ENCODE measurements at places on chromosomes 4 and X.

DNA sequence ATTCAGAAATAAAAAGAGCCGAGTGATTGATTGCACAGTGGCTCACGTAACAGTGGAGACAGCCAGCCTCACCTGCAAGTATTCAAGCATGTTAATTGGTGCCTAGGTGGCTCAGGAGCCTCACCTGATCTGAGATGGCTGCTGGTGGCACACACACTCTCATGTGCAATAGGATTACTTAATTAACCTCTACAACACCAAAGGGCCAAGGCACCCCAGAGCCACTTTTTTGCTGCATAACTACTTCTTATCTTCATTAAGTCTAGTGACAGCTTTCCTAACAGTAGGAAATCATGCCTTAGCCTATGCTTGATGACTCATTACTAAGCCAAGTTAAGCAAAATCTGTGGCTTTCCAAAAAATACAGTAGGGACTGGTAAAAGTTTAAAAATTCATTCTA is 117.3 kb upstream of the NOCT start:
- no peak for DNase-seq

- DNase-seq: no peak
Observed at GRCh38 chr4:78222575-78223186, 165.6 kb downstream of the FRAS1 start.

- no peak for DNase-seq
Observed at GRCh38 chr4:148618856-148619255, 176.6 kb upstream of the NR3C2 start.

DNA sequence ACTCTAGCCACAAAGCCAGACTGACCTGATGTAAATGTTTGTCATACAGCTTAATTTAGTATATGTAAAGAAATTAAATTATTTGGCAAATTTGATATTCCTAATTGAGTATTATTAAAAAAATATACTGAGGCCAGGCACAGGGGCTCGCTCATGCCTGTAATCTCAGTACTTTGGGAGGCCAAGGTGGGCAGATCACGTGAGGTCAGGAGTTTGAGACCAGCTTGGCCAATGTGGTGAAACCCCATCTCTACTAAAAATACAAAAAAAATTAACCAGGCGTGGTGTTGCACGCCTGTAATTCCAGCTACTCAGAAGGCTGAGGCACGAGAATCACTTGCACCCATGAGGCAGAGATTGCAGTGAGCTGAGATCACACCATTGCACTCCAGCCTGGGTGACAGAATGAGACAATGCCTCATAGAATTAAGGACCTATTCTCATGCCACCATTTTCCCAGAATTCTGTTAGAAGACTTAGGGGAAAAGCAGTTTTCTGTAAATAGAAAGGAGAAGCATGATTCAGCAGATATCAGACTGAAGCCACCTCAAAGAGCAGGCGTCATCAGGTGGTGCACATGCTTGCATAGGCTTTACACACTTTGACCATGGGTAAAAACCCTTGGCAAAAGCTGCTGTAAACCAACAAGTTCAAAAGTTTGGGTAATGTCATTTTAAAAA is 6.1 kb downstream of the UBQLN2 start:
- DNase-seq: no peak

DNA sequence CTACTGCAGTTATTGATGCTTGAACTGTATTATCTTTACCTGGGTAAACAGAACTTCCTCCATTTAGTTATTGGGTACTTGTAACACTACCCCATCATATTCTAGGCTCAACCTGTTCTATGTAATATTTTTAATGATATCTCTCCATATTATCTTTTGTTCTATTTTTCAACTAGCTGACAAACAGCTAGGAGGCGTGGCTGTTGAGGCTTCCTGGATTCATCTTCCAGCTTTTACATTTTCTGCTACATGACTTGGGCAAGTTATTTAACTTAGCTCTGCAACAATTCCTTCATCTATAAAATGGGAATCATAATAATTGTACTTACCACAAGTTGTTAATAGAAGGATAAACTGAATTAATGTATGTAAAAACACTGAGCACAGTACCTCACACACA is 349.3 kb downstream of the PTTG2 start:
- DNase-seq: no peak

GRCh38 chr4:104492183-104492771 is 2.4 kb downstream of the CXXC4 start:
- no peak for DNase-seq

- no peak for DNase-seq
Observed at GRCh38 chr4:112253382-112254000, 21.9 kb downstream of the AP1AR start.

DNA sequence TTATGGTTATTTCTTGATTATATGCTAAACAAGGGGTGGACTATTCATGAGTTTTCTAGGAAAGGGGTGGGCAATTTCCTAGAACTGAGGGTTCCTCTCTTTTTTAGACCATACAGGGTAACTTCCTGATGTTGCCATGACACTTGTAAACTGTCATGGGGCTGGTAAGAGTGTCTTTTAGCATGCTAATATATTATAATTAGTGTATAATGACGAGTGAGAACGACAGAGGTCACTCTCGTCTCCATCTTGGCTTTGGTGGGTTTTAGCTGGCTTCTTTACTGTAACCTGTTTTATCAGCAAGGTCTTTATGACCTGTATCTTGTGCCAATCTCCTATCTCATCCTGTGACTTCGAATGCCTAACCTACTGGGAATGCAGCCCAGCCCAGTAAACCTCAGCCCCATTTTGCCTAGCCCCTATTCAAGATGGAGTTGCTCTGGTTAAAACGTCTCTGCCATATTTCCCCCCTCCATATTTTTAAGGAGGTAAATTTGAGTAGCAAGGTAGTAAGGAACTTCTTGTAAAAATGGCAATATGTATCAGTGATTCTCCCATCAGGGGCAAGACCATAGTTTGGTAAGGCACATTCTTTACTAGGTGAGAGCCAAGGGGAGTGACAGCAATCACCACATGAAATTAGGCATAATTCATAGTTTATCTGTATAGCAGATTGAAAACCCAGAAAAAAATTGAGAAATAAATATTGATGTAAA is 2.6 kb downstream of the CXCL2 start:
- no peak for DNase-seq

- DNase-seq: no peak
Observed at GRCh38 chr4:3128976-3129375, 54.5 kb downstream of the HTT start.

GRCh38 chrX:104430072-104430741 is 135.8 kb upstream of the IL1RAPL2 start:
- no peak for DNase-seq

DNA sequence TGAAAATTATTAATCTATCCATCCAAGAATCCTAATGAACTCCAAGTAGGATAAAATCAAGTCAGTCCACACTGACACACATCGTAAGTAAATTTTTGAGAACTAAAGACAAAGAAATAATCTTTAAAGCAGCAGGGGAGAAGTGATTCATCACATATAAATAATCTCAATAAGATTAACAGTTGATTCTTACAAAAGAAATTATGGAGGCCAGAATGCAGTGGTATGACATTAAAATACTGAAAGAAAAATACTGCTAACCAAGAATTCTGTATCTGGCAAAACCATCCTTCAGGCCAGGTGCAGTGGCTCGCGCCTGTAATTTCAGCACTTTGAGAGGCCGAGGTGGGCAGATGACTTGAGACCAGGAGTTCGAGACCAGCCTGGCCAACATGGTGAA is 96.1 kb upstream of the SH3RF1 start:
- DNase-seq: no peak

- peak; percentile 52 for DNase-seq
Observed at GRCh38 chrX:53440621-53441517, 6.7 kb upstream of the HSD17B10 start.

DNA sequence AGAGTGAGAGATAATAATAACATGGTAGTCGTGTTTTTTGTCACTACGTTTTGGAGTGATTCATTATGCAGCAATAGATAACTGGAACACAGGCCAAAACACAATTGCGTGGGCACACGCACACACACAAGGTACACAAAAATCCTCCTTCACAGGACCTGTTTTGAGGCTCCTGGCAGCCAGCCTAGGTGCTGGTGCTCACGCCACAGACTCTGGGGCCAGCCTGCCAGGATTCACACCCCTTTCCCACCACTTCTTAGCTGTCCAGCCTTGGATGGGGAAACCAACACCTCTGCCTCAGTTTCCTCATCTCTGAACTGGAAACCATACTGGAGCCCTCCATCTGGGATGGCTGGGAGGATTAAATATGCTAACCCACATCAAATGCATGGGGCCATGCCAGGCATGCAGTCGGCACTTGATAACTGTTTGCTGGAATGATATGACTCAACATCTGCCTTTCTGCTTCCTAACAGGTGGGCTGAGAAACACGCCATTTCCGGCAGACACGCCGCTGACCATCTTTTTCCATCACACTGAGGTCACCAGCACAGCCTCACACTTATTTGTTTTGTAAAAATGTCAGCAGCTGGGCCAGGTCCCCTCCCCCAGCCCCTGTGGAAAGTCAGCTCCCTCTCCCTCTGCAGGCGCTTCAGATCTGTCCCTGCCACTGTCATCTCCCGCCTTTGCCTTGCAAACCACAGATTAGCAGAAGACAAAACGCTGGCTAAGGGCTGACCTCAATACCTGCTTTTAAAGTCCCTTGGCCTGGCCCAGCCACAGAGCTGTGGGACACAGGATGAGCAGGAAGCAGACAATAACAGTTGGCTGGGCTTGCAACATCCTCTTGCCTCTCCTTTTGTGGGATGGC is 237.5 kb downstream of the BCOR start:
- peak; percentile 91 for DNase-seq

DNA sequence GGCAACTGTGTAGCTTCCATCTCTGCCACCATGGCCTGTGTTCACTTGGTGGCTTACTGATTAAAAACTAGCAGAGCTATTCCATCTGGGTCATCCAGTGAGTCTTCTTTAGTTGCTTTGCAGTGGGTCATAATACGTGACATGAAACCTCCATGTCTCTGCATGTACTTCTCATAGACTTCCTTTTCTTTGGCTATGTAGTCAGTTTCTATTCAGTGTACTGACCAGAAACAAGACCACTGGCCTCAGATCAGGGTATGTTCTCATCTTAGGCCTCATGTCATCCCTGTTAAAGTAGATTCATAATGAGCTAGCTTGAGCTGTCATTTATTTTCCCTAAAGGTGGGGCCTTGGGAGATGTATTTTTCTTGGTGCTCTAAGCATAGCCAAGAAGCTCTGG is 195.2 kb downstream of the CCNG2 start:
- DNase-seq: no peak

DNA sequence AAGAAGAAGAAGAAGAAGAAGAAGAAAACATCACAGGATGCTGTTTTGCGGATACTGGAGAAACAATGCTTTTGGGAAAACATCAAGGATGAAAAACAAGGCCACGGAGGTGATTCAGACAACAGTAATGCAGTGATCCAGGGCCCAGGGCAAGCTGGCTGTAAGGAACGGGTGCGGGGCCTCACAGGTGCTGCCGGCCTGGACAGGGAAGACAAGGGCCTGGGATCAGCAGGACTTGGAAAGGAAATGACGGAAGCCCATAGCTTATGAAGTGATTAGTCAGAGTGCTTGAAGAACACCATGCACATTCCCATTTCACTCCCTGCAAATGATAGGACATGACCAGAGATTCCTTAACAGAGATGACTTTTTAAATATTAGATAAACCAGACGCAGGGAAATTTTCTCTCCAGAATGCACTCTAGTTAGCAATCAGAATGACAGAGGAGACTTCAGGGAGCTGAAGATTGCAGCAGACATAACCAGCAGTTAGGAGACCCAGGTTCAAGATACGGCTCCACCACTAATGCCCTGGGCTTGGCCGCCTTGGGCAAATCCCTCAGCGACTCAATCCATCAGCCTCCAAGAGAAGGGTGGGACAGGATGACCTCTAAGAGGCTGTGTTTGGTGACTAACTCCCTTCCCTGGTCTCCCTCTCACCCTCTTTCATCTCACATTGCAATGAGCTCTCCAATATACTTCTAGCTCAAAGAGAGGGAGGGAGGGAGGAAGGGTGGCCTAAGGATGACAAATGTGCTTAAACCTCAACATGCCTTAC is 54.1 kb downstream of the APBB2 start:
- no peak for DNase-seq

GRCh38 chr4:100103671-100104070 is 86.6 kb downstream of the DDIT4L start:
- no peak for DNase-seq

DNA sequence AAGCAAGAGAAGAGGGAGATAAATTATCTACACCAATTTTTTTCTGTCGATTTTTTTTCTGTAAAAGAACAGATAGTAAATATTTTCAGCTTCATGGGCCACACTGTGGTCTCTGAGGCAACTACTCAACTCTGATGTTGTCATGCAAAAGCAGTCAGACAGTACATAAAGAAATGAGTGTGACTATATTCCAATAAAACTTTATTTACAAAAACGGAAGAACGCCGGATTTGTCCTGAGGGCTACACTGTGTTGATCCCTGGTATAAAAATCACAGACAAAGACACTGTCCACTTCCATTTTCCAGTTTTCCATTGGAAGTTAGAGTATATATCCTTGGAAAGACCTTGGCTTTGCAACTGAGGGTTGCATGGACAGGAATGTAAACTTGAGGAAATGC is 18.0 kb downstream of the GPR143 start:
- DNase-seq: no peak

- no peak for DNase-seq
Observed at GRCh38 chr4:53313510-53313909, 52.4 kb downstream of the SCFD2 start.

DNA sequence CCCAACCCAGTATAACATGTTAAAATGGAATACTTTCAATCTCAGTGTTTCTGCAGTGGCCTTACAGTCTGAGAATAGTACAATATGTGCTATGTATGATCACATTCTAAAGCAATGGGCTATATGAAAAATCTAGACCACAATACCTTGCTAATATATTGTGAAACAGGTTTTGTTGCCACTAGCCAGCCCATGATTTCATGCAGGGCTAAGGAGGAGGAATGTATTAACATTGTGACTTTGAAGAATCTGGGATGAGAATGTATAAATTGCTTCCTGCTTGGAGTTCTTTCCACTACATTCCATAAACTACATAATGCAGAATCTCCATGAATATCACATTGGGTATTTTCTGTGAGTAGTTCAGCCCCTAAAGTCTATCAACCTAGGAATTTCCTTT is 935.4 kb upstream of the GRIA3 start:
- DNase-seq: no peak

- no peak for DNase-seq
Observed at GRCh38 chrX:143571521-143571920, 54.2 kb upstream of the SPANXN3 start.

DNA sequence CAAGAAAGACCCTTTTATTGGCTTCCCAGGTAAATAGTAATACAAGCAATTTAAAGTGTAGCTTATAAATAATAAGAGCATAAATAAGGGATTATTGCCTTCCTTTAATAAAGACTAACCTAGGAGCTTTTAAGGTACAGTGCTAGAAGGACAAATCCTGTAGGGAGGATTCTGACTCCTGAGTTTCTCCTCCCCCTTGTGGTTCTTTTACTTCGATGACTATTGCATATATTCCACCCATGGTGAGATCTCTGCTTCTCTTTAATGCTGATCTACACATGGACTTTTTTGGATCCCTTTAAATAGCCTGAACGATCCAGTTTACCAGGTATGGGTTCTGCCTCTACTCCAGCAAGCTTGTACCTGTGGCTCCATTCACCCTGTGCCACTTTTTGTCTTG is 2.5 kb downstream of the GALNT7 start:
- no peak for DNase-seq
